ENCODE measurements at places on chromosomes 5 and 9. TPM values are rescaled to one million over a fixed set of nuclear protein-coding genes. Genes with fewer than 3 reads are reported as not detected.

DNA sequence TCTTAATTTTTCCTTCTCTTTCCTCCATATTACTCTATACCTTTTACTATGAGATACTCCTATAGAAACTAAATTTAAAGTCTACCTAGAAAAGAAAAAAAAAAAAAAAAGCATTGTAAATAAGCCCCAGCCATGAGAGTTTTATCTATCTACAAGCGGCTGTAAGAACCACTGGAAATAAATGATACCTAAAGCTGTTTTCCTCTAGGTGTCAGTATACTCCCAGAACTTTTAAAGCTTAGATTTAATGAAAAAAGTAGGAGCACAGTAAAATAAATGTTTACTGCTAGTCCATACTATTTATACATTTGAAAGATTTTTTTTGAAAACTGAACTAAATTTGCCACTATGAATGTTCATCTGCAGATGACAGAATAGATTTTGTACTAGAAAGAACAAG, 26.2 kb downstream of the TYRP1 start:
- no peak overlapping the region for H3K4me3 ChIP-seq
- no peaks in the 10 kb centered on the region for H3K27me3 ChIP-seq
- H3K36me3 ChIP-seq, result no peaks in the 10 kb centered on the region
- DNase-seq, result no peak

DNA sequence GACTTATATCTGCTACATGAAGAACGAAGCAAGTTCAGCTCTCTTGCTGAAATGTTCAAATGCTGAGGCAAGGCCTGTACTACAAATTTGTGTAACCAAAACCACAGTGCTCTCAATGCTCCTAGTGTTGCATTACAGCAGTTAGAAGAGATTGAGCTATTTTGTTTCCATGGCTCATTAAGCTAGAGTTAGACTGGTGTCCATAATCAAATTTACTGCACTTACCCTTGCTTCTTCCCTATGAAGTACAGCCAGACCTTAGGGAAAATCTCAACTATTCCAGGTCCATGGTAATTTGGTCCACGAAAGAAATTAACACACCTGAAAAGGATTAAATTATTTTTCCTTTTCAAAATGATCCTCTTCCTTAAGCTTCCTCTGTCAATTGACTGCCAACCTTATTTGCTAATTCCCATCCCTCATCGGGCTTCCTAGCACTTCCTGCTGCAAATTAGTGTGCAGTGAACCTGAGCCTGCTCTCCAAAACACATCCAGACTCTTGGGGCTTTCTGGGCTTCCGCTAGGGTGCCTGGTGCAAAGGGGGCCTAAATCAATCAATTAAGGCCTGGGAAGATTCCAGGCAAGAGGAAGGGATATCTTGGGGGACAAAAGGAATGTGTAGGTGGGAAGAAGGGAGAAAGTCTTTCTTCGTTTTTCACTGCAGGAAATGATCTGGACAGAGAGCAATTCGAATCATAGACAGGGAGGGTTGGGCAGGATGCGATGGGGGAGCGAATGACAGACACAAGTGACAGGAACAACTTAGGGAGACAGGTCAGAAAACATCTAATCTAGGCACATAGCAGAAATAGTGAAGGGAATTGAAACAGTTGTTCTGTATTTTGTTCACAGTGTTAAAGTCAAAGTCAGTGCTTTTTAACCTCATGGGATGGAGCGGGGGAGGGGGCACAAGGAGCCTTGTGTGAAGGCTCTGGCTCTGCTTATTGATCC, 542.4 kb downstream of the RAB3C start:
- H3K27ac ChIP-seq, result no peak overlapping the region
- H3K27me3 ChIP-seq, result no peaks in the 10 kb centered on the region
- peaks cover 10% of the 10 kb centered on the region for H3K36me3 ChIP-seq

- no peaks in the 10 kb centered on the region for H3K36me3 ChIP-seq
- no peak for DNase-seq
- no peak overlapping the region for H3K27ac ChIP-seq
- no peaks in the 10 kb centered on the region for H3K27me3 ChIP-seq
Observed at GRCh38 chr5:103602438-103602837, 39.8 kb upstream of the NUDT12 start.

DNA sequence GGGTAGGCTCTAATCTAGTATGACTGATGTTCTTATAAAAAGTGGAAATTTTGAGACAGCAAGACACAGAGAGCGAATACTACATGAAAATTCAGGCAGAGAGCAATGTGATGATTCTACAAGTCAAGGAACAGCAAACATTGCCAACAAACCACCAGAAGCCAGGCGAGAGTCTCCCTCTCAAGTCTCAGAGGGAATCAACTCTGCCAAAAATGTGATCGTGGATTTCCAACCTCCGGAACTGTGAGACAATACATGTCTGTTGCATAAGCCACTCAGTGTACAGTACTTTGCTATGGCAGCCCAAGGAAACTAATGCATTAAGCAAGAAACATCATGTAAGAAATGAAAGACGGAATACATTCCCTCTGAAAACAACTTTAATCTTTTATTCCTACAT, 52.1 kb upstream of the CCNG1 start:
- no peaks in the 10 kb centered on the region for H3K36me3 ChIP-seq
- no peaks in the 10 kb centered on the region for H3K4me1 ChIP-seq
- no peak for DNase-seq
- H3K4me3 ChIP-seq, result no peak overlapping the region
- no peak overlapping the region for H3K27ac ChIP-seq

GRCh38 chr9:112569186-112569585, 82.6 kb downstream of the KIAA1958 start:
- no peaks in the 10 kb centered on the region for H3K27me3 ChIP-seq
- no peaks in the 10 kb centered on the region for H3K4me1 ChIP-seq
- DNase-seq, result no peak

GRCh38 chr5:95746722-95747679, 15.9 kb downstream of the RHOBTB3 start:
- peaks cover 10% of the 10 kb centered on the region for H3K4me1 ChIP-seq
- no peaks in the 10 kb centered on the region for H3K36me3 ChIP-seq
- no peak overlapping the region for H3K4me3 ChIP-seq
- peaks cover 3% of the 10 kb centered on the region for H3K27me3 ChIP-seq

GRCh38 chr5:71573591-71573990, 13.5 kb upstream of the MCCC2 start:
- no peak overlapping the region for H3K27ac ChIP-seq
- H3K4me3 ChIP-seq, result no peak overlapping the region
- H3K36me3 ChIP-seq, result peaks cover 3% of the 10 kb centered on the region
- no peaks in the 10 kb centered on the region for H3K27me3 ChIP-seq

DNA sequence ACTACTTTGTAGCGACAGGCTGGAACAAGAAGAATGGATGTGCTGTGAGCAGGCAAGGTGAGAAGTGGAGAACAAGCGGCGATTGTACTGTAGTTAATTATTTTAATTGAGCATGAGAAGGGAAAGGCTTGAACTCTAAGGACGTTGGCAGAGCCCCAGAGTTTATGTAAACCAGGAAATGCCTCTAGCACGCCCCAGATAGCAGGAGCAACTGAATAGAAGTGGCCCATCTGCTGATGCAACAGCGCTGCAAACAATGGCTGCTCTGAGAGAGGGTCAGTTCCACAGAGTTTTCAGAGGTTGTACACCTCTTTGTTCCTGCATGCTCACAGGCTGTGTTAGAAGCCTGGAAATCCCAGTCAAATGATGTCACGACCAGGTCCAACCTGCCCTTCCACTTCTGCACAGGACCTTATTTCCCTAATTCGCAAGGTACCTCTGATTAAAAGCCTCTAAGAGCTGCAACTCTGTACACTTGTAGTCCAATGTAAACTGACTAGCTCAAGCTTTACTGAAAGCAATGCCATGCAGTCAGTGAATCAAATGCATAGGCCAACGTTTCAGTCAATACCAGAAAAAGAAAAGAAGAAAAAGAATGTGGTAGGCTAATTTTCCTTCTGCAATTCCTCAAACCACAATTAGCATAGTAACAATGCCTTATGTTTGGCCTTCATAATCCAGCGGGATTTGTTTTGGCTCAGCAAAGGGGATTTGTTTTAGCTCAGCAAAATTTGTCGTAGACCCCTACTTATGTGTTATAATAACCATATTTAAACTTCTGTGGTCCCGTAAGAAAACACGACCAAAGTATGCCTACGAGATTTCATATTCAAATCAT, 119.6 kb upstream of the RETREG1 start:
- H3K27me3 ChIP-seq, result peaks cover 34% of the 10 kb centered on the region
- no peak overlapping the region for H3K4me3 ChIP-seq
- H3K36me3 ChIP-seq, result no peaks in the 10 kb centered on the region
- H3K4me1 ChIP-seq, result no peaks in the 10 kb centered on the region
- no peak for DNase-seq

GRCh38 chr5:6762697-6763096, 49.5 kb downstream of the TENT4A start:
- H3K4me3 ChIP-seq, result no peak overlapping the region
- H3K4me1 ChIP-seq, result peaks cover 12% of the 10 kb centered on the region
- H3K36me3 ChIP-seq, result no peaks in the 10 kb centered on the region

GRCh38 chr5:146043722-146044121, 61.7 kb downstream of the PLAC8L1 start:
- H3K27ac ChIP-seq, result no peak overlapping the region
- no peak overlapping the region for H3K4me3 ChIP-seq
- DNase-seq, result no peak
- H3K36me3 ChIP-seq, result no peaks in the 10 kb centered on the region

DNA sequence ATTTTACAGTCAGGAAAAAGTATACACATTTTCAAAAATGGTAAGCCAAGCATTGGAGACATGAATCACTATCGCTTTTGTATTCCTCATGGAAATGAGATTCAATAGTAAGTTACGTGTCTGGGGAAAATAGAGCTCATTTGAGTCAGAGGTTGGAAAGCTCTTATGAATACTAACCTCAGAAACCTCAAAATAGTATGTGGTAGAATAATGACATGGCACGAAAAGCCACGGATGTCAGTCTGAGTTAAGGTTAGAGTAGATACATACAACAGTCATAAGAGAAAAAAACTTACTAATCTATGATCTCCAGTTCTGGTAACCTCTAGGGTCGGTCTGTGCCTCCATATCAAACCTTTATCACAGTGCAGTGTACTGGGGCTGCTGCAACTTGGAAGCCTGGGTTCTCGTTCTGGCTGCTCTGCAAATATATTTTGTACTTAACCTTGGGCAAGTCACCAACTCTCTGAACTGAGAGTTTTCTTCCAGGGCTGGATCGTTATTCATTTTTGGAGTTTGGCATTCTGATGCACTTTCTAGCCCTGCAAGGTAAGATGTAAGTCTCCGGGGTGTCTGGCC, 31.8 kb downstream of the MAP1B start:
- DNase-seq, result peak; percentile 9
- no peaks in the 10 kb centered on the region for H3K36me3 ChIP-seq
- H3K27me3 ChIP-seq, result peaks cover 55% of the 10 kb centered on the region
- no peak overlapping the region for H3K4me3 ChIP-seq
- H3K27ac ChIP-seq, result no peak overlapping the region
- H3K4me1 ChIP-seq, result peaks cover 10% of the 10 kb centered on the region

DNA sequence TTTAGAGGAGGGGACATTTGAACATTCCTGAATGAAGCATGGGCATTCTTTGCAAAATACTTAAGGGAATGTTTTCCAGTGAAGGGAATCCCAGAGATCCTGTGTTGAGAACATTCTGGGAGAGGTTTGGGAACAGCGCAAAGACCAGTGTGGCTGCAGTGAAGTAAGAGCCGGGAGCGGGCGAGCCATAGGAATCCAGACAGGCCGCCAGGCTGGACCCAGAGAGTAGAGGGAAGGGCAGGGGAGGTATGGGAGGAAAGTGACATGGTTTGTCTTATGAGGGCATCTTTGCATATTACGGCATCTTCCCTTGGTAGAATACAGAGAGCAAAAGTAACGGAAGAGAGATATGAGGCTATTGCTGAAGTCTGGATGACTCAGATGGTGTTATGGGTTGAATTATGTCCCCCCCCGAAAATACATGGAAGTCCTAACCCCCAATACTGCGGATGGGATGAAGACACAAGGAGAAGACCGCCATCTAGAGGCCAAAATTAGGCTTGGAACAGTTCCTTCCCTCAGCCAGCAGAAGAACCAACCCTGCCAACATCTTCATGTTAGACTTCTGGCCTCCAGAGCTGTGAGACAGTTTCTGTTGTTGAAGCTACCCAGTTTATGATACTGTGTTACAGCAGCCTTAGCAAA, 268.2 kb downstream of the MAST4 start:
- no peak overlapping the region for H3K27ac ChIP-seq
- peaks cover 10% of the 10 kb centered on the region for H3K4me1 ChIP-seq
- H3K27me3 ChIP-seq, result peaks cover 22% of the 10 kb centered on the region
- peak; percentile 29 for DNase-seq
- H3K36me3 ChIP-seq, result no peaks in the 10 kb centered on the region

DNA sequence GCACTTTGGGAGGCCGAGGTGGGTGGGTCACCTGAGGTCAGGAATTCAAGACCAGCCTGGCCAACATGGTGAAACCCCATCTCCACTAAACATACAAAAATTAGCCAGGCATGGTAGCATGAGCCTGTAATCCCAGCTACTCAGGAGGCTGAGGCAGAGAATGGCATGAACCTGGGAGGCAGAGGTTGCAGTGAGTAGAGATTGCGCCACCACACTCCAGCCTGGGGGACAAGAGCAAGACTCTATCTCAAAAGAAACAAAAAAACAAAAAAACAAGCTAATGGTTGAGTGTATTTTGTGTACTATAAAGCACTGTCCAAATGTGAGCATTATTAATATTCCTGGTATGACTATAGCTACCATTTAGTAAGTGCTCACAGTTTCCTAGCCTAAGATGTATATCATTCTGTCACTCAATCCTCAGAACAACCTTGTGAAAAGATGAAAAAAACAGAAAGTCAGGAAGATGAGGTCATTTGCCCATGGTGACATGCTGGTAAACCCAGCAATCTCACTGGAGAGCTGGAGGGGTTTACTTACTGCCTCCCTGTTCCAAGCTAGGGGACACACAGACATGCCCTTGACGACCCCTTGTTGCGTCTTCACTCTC, 27.7 kb downstream of the ARHGEF37 start:
- no peak overlapping the region for H3K27ac ChIP-seq
- H3K4me1 ChIP-seq, result peaks cover 11% of the 10 kb centered on the region

DNA sequence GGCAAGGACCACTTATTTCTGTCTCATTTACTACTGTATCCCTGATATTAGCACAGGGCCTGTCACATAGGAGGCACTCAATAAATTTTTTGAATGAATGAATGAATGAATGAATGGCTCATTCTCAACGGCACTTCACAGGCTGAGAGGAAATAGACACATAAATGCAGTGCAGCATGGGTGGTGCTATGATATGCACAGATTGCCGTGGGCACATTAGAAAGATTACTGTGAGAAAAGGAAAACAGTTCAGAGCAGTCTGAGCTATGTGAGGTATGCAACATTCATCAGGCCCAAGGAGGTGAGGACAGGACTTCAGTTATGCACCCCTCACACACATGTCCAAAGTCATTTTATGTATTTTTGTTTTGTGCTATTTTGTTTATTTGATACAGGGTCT, 6.4 kb upstream of the NOL6 start:
- H3K27me3 ChIP-seq, result no peaks in the 10 kb centered on the region
- no peak overlapping the region for H3K4me3 ChIP-seq
- H3K4me1 ChIP-seq, result peaks cover 2% of the 10 kb centered on the region
- H3K27ac ChIP-seq, result no peak overlapping the region
- DNase-seq, result no peak

EPB41L4B gene
- total RNA-seq, result not detected

C9orf153 gene
- 0.12 TPM for total RNA-seq

ECSCR gene
- 0.45 TPM for total RNA-seq

TAF11L5 gene
- not detected for total RNA-seq

C8G gene
- total RNA-seq, result 1.8 TPM
